NCI-H187 (cell line): ENCODE measurements at places on chromosomes 1 and 21.

DNA sequence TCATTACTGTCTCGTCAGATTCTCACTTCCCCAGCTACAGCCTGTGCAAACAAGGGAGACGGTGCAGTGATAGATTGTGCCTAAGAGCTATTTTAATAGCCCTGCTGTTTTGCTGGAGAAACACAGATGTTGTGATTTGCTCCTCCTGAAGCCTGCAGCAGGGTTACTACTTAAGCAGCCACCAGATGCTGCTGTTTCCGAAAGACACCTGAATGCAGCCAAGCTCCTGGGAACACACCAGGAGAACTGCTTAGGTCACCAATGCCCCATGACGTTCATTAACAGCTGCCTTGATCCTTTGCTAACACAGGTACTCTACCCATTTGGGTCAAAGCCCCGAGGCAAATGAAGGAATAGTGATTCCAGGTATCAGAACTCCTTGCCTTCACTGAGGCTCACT is 411.8 kb upstream of the DAB1 start:
- no peak for DNase-seq

DNA sequence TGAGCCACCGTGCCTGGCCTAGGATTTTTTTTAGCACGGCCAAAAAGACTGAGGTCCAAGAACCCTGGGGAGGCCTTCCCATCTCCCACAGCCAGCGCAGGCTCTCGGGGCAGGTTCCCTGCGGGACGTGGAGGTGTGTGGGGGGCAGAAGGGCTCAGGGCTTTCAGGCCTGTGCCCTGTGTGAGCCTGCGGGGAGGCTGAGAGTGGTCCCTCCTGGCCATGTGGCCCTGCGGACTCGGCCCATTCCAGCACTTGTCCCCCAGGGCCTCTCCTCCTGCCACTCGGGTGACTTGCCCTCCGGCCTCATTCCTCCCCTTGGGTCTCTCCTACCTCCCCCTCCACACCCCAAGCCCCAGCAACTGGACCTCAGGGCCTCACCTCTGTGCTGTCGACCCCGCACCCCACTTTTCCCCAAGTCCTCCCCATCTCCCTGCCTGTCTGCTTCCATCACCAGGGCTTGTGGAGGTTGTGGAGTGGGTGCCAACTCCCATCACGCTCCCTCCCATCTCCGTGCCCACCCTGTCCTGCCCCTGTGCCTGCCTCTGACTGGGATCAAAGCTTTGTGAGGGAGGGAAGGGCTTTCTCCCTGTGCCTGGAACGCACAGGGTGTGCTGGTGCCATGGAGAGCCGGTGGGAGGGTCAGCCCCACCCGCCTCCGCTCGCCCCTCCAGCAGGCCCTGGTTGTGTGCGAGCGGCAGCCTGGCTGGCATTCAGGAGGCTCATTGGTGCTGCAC is 32.2 kb upstream of the DIP2A start:
- DNase-seq: no peak

DNA sequence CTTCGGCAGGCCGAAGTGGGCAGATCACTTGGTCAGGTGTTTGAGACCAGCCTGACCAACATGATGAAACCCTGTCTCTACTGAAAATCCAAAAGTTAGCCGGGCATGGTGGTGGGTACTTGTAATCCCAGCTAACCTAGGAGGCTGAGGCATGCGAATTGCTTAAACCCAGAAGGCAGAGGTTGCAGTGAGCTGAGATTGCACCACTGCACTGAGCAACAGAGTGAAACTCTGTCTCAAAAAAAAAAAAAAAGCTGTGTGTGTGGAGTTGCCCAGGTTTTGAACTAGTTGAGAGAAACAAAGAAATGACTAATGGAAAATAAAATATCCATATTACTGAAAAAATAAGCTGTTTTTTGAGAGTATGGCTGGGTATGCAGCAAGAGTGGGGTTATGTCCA is 100.2 kb downstream of the GTF2B start:
- DNase-seq: no peak

- DNase-seq: no peak
Observed at GRCh38 chr1:40860706-40861223, 1.4 kb downstream of the CITED4 start.

DNA sequence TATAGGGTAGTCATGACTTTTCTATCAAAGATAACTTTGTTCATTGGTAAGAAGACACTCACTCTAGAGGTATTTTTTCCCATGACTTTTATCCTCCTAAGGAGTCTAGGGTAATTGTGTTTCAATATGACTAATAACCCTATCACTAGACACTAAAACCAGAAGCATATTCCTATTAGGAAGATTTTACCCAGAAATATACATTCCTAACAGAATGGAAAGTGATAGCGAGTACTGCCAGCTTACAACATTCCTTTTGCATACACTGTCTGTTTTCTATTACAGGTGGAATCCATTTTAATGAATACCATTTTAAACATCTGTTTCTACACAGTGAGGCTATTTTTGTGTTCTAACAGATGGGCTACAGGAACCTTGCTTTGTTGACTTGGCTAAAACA is 31.4 kb upstream of the C1orf185 start:
- no peak for DNase-seq

GRCh38 chr1:115545791-115546733 is 95.7 kb upstream of the VANGL1 start:
- no peak for DNase-seq

- DNase-seq: no peak
Observed at GRCh38 chr1:30681782-30682181, 41.6 kb downstream of the MATN1 start.

- no peak for DNase-seq
Observed at GRCh38 chr1:238647877-238648276, 738.5 kb upstream of the CHRM3 start.

DNA sequence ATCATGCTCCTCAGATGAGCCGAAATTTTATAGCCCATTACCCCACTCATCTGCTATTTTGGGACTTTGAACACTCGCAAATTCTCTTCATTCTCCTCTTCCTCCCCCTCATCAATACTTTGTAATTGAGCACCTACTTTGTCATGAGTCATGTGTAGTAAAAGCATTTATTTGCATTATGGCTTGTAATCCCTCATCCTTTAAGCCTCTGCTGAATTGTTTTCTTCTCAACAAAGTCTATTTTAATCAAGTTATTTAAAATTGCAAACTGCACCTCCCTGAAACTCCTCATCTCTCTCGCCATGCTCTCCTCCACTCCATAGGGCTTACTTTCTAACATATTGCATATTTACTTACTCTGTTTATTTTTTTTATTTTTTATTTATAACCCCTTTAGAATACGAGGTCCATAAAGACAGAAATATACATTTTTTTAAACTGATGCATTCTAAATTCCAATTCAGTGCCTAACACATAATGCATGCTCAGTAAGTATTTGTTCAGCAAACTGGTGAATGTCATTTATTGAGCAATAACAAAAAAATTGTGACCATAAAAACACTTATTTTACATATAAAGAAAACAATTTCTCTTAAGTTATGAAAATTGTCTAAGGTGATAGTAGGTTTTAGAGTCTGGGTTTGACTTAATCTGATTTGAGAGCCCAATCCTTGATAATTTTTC is 161.7 kb downstream of the FASLG start:
- no peak for DNase-seq

- DNase-seq: no peak
Observed at GRCh38 chr1:234149217-234149616, 224.0 kb upstream of the COA6 start.

- no peak for DNase-seq
Observed at GRCh38 chr1:153474347-153474746, 13.9 kb upstream of the S100A7 start.

DNA sequence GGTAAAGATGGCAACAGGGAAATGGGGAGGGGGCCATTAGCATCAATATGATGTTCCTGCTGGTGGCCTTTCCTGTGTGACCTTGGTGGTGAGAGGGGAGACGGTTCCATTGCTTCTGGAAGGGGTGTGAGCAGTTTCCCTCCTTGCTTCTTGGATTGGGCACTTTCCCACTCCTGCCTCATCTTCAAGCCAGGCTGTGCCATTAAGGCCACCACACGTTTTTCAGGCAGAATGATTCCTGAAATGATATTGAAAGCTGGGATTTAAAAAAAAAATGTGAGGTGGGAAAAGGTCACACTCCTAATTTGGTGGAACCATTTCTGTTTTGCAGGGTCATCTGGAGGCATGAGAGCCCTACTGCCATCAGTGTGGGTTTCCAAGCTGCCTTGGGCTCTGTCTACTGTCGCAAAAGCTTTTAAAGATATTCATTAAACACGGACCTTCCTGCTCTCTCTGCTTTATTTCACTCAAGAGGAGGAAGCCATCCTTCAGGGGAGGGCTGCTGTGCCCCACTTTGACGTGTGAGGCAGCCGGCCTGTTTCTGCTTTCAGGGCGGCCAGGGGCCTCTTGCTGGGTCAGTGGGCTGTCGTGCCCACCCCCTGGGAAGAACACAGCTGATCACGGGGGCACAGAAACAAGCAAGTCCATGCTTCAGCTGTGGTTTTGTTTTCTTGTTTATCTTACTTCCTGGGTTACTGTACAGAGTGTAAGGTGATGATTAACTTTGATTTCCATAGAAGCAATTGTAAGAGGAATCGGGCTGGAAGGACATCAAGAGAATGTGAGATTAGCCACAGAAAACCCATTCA is 8.0 kb downstream of the RIIAD1 start:
- no peak for DNase-seq

- DNase-seq: no peak
Observed at GRCh38 chr1:201050515-201051277, 27.2 kb upstream of the KIF21B start.

GRCh38 chr1:65279070-65279779 is 30.1 kb upstream of the DNAJC6 start:
- no peak for DNase-seq

- DNase-seq: no peak
Observed at GRCh38 chr1:2259668-2260402, 31.7 kb downstream of the SKI start.

DNA sequence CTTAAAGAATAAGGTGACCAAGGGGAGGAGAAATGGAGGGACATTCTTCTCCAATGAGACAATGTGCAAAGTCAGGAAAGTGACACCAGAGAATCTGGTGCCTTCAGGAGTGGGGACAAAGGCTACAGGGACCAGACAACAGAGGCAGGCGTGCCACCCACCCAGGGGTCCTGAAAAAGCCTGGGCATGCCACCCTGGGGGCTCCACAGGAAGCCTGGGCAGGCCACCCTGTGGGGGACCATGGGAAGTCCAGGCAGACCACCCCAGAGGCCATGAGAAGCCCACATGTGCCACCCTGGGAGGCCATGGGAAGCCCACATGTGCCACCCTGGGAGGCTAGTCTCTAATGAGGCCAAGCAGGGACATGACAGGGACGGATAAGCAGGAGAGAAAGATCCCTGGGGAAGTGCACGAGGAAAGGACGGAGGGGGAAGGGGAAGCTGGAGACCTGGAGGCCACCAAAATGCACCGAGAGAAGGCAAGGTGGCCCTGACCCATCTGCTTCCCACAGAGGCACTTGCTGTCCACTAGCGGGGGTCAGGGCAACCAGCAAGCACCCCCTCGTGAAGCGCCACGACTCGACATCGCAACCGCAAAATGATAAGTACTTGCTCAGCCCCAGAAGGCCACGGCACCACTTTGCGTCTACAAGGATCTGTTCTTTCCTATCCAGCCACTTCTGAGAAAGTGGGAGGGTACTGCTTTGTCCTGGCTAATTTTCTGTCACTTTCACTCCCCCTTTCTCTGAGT is 7.2 kb upstream of the PDE9A start:
- DNase-seq: no peak

GRCh38 chr1:101065575-101065974 is 40.0 kb upstream of the DPH5 start:
- no peak for DNase-seq

DNA sequence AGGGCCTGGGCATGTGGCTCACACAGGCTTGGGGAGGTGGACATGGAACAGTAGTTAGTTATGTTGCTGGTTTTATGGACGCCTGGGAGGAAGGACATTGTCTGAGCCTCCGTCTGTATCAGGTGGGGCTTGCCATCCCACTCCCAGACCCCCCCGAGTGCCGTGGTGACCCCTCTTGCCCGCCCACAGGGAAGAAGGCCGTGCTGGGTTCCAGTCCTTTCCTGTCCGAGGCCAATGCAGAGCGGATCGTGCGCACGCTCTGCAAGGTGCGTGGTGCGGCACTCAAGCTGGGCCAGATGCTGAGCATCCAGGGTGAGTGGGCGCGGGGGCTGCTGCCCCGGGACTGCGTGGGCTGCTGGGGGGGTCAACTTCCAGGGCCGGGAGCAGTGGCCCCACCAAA is 41.7 kb downstream of the COQ8A start:
- DNase-seq: no peak

GRCh38 chr21:42627527-42628289 is 25.7 kb upstream of the PDE9A start:
- DNase-seq: no peak

- DNase-seq: no peak
Observed at GRCh38 chr21:37582590-37582989, 216.0 kb downstream of the DYRK1A start.

- DNase-seq: no peak
Observed at GRCh38 chr1:166785987-166786386, 53.3 kb upstream of the POGK start.

DNA sequence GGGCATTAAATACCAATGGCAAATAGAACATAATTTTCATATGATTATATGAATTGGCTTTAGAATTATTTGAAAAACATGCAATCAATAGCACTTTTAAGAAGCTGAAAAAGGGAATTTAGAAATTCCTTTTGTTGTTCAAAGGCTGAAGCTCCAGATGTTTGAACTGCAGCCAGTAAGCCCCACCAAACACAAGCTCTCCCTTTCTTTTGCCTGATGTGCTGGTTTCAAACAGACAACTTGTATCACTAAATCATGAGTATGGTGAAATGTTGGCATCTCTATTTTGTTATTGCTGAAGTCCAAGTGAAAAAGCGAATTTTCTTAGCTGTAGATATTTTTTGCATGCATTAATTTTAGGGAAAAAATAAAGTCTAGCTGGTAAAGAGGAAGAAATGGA is 27.5 kb upstream of the NCAM2 start:
- no peak for DNase-seq

GRCh38 chr1:87056974-87057373 is 142.5 kb downstream of the HS2ST1 start:
- DNase-seq: no peak

GRCh38 chr1:68197461-68197860 is 34.9 kb downstream of the WLS start:
- no peak for DNase-seq

DNA sequence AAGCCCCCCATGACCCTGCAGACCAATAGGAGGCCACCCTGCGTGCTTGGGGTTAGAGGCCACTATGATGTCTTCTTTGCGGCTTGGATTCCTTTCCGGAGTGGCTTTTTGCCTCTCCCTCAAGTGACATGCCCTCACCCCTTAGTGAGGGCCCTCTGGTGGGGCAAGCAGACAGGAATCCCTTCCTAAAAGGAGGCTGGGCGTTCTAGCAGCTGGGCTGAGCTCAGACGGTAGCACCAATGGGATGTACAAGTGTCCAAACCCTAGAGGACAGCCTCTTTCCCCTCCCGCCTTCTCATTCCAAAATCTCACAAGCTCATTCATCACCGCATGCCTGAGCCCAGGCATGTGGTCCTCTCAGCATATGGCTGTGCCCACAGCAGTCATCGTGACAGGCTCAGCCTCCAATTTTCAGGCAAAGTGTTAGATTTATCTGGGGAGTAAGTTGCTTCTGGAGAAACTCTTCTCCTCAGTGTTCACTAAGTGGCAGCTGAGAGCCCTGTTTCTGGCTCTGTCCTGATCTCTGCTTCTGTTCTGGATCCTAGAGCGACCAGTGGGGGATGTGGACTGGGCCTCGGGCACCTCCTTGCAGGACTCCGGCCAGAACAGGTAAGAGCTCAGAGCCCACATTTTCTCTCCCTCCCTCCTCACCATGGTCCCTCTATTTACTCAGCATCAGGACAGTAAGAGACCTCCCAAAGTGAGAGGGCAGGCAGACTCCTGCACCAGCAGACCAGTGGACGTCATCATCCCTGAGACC is 4.8 kb downstream of the KIAA1614 start:
- DNase-seq: no peak

- no peak for DNase-seq
Observed at GRCh38 chr1:53625766-53626520, 113.0 kb downstream of the GLIS1 start.
